ENCODE measurements at places on chromosomes 16 and 17.

DNA sequence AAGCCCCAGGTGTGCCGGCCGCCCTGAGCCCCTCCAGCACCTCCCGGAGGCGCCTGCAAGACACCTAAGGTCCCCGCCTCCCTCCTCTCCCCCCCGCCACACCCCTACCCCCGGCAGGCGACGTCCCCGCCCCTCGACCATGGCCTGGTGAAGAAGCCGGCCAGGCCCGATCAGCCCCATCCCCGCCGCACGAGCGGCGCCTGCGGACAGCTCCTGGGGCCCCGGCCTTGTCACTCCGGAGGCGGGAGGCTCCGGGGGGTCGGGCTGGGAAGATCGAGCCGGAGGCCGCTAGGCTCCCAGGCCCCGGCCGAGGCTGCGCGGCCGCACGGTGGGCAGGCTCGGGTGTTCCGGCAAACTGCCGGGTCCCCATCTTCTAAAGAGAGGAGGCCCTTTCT, 405 bp upstream of the ACE start:
- no peak for DNase-seq
- H3K4me1 ChIP-seq = peaks cover 11% of the 10 kb centered on the region
- H3K36me3 ChIP-seq = no peaks in the 10 kb centered on the region
- peak overlapping the region; percentile 39 for H3K4me3 ChIP-seq
- no peak overlapping the region for H3K27ac ChIP-seq

- H3K4me3 ChIP-seq = no peak overlapping the region
- H3K27me3 ChIP-seq = no peaks in the 10 kb centered on the region
- H3K36me3 ChIP-seq = peaks cover 2% of the 10 kb centered on the region
- no peak for DNase-seq
These were observed 29.5 kb downstream of the NSMCE1 start for GRCh38 chr16:27239026-27239425.

DNA sequence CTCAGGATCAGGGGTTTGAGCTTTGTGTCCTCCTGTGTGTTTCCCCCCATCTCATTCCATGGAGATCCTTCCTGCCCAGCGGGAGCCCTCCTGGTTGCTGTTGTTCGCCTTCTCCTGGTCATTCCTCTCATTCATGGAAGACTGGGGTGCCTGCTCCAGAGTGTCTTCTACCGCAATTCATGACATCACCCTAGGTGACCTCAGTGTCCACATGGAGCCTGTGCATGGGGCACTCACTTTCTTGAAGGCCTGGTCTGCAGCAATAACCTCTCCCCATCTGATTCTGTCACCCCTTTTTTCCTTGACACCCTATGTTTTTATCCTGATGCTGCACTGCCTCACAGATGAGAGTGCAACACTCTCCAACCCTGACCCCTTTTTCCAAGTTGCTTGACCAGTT, 21.4 kb upstream of the ARHGAP17 start:
- no peak for DNase-seq
- no peak overlapping the region for H3K4me3 ChIP-seq
- H3K27ac ChIP-seq = no peak overlapping the region
- no peaks in the 10 kb centered on the region for H3K36me3 ChIP-seq
- peaks cover 12% of the 10 kb centered on the region for H3K4me1 ChIP-seq

DNA sequence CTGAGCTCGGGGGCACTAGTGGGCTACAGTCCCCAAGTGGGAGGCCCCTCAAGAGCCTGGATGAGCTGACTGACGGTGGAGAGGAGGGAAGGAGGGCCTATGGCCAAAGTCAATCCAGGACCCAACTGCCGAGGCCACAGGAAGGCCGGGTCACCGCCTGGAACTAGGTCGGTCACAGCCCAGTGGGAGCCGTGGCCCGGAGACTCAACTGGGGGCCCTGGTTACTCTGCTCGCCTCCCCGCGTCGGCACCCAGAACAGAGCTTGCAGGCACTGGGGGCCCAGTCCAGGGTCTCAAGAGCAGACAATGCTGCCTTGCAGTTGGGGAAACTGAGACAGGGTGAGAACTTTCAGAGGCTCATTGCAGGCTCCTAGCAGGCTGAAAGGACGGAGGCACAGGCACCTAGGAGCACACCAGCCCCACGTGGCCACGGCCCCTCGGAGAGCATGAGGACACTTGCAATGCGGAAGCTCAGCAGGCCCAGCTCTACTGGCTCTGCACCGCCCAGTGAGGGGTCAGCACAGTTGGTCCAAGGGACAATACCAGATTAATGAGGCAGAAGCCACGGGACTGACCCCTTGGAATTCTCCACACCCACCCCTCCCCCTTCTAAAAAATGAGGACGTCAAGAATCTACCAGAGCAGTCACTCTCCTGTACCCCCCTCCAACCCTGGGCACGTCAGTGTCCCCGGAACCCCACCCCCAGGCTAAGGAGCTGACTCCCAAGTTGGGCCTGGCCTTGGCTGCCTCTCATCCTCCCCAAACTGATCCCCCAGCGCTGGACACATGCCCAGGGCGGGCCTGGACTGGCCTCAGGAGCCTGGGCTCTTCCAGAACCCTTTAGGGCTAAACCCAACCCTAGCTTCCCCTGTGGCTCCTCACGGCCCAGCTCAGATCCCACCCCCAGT, 2.2 kb downstream of the HS3ST6 start:
- DNase-seq = no peak
- H3K27me3 ChIP-seq = peaks cover 76% of the 10 kb centered on the region
- H3K36me3 ChIP-seq = no peaks in the 10 kb centered on the region
- H3K27ac ChIP-seq = no peak overlapping the region
- no peak overlapping the region for H3K4me3 ChIP-seq
- no peaks in the 10 kb centered on the region for H3K4me1 ChIP-seq

DNA sequence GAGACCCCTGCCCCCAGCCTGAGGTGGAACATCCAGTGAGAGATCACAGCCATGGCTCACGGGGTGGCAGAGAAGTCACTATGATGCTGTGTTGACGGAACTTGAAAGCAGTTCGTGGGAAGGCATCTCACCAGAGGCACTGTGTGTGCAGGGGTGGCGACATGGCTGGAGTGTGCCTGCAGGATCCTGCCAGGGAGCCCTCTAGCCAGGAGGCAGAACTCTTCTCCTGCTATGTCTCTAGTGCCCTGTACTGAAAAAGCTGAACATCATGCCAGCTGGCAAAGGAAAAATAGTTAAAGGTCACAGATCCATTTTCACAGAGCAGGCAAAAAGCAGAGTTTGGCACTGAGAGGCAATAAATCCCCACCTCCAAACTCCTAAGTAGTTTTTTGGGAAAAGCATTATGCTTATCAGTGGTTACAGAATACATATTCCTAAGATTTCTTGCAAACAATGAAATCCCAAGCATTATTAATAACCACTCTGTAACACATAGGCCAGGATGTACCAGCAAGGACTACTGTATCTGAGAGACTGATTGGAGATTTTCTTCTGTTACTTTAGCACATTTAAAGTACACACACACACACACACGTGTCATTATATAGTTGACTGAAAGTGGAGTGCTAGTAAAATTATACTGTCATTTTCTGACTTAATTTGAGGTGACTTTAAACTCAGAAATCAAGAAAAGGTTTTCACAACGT, 36.8 kb downstream of the TNRC6C start:
- no peak overlapping the region for H3K4me3 ChIP-seq
- no peak overlapping the region for H3K27ac ChIP-seq
- H3K36me3 ChIP-seq = no peaks in the 10 kb centered on the region
- H3K4me1 ChIP-seq = peaks cover 13% of the 10 kb centered on the region
- H3K27me3 ChIP-seq = no peaks in the 10 kb centered on the region

DNA sequence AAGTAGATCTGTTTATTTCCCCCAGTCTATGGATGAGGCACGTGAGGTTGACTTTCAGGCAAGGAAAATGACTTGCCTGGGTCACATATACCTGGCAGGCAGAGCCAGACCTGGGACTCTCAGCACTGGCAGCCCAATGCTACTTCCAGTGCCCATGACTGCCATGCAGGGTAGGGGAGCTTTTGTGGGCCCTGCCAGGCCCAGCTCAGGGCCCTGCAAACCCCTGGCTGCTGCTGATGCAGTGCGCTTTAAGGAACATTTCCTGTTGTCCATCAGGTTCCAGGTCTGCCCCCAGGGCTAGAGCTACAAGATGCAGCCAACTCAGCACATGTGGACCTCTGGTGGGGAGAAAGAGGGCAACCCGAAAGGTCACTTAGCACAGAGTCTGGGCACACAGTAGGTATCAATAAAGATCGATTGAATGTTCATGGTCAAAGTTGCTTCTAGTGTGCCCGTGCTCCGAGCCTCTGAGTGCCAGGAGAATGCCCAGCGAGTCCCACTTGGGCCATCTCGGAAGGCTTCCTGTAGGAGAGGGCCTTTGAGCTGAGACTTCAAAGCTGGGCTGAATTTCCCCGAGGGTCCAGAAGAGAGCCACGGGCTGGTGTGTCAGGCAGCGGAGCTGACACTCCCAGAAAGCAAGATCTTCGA, 513 bp upstream of the TBX21 start:
- H3K27ac ChIP-seq = no peak overlapping the region
- no peak overlapping the region for H3K4me3 ChIP-seq
- no peak for DNase-seq
- no peaks in the 10 kb centered on the region for H3K4me1 ChIP-seq

GRCh38 chr16:84531671-84532111, 27.2 kb upstream of the MEAK7 start:
- peak overlapping the region; percentile 81 for H3K27ac ChIP-seq
- no peak overlapping the region for H3K4me3 ChIP-seq
- DNase-seq = no peak
- no peaks in the 10 kb centered on the region for H3K36me3 ChIP-seq
- no peaks in the 10 kb centered on the region for H3K27me3 ChIP-seq

GRCh38 chr16:68031951-68032350, 8.9 kb downstream of the DUS2 start:
- peaks cover 7% of the 10 kb centered on the region for H3K36me3 ChIP-seq
- no peak overlapping the region for H3K4me3 ChIP-seq
- H3K27me3 ChIP-seq = no peaks in the 10 kb centered on the region
- no peak overlapping the region for H3K27ac ChIP-seq
- H3K4me1 ChIP-seq = no peaks in the 10 kb centered on the region

- peak overlapping the region; percentile 87 for H3K27ac ChIP-seq
- H3K4me1 ChIP-seq = peaks cover 9% of the 10 kb centered on the region
- H3K27me3 ChIP-seq = no peaks in the 10 kb centered on the region
- DNase-seq = peak; percentile 84
These were observed 7.4 kb upstream of the COX10 start for GRCh38 chr17:14061666-14062560.

- no peaks in the 10 kb centered on the region for H3K27me3 ChIP-seq
- DNase-seq = no peak
- no peaks in the 10 kb centered on the region for H3K4me1 ChIP-seq
- H3K36me3 ChIP-seq = no peaks in the 10 kb centered on the region
- H3K27ac ChIP-seq = no peak overlapping the region
- H3K4me3 ChIP-seq = no peak overlapping the region
These were observed 163.5 kb downstream of the SDK2 start for GRCh38 chr17:73480740-73481139.

DNA sequence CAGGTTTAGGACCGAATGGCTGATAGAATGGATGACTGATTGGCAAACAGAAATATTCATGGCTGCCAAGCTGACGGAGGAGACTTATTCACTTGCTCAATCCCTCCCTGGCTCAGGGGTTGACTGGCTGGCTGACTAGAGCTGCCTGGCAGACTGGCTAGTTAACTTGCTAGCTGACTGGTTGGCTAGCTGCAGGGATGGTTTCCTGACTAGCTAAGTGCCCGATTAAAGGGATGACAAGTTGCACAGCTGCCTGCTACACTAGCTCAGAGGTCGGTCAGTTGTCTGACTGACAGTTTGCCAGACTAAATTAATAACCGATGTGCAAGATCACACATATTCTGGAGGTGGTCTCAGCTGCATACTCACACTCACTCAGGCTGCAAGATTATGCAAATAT, 1208.4 kb upstream of the CDH8 start:
- H3K27me3 ChIP-seq = no peaks in the 10 kb centered on the region
- no peak overlapping the region for H3K27ac ChIP-seq
- H3K36me3 ChIP-seq = no peaks in the 10 kb centered on the region
- DNase-seq = no peak

GRCh38 chr17:45395569-45396415, 36.9 kb downstream of the ARHGAP27 start:
- peaks cover 5% of the 10 kb centered on the region for H3K4me1 ChIP-seq
- H3K4me3 ChIP-seq = no peak overlapping the region
- H3K27me3 ChIP-seq = peaks cover 9% of the 10 kb centered on the region
- no peak for DNase-seq

DNA sequence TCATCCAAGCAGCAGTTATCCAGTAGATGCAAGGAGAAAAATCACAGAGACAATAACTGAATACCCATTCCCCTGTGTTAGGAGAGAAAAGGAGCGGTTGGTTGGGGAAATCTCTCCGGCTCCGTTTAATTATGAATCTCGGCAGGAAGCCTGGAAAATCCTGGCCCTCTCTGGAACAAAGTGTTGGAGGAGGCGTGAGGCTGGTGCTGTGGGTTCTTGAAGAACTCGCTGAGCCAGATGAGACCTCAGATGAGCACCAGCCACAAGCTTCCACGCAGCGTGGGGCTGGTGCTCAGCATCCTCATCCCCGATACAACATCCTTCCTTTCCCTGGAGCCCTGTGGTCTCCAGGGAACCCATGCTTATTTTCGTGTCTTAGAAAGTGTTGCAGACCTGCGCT, 39.7 kb downstream of the CACNG4 start:
- no peaks in the 10 kb centered on the region for H3K4me1 ChIP-seq
- DNase-seq = no peak
- H3K36me3 ChIP-seq = no peaks in the 10 kb centered on the region

DNA sequence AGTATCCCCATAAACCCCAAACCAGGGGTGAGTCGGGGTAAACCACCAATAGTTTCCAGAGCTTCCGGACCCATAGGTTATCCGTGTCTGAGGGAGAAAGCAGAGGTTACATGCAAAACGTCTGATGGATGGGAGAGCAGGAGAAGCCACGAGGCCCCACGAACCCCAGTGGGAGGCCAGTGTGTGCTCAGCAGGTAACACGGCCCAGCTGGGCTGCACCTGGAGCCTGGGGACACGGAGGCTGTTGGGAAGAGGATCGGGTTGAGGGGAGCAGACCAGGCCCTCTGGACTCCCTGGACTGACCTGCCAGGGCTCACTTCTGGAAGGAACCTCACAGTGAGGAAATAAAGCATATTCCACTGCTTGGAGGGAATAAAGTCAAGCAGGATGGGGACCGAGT, 78.1 kb downstream of the SEC14L1 start:
- H3K27ac ChIP-seq = no peak overlapping the region
- H3K4me3 ChIP-seq = no peak overlapping the region
- H3K4me1 ChIP-seq = no peaks in the 10 kb centered on the region
- no peaks in the 10 kb centered on the region for H3K27me3 ChIP-seq
- peaks cover 30% of the 10 kb centered on the region for H3K36me3 ChIP-seq
- no peak for DNase-seq

GRCh38 chr17:78362671-78363070, 2.8 kb upstream of the SOCS3 start:
- no peak for DNase-seq
- H3K4me1 ChIP-seq = peaks cover 13% of the 10 kb centered on the region
- H3K27ac ChIP-seq = no peak overlapping the region
- H3K4me3 ChIP-seq = no peak overlapping the region
